Aorta (tissue), 5 donors: ENCODE measurements at places on chromosomes 11 and 22. TPM values are rescaled to one million over a fixed set of nuclear protein-coding genes. Genes with fewer than 3 reads are reported as not detected.

ROM1 gene
- polyA plus RNA-seq: 33.2 TPM

LARGE2 gene
- polyA plus RNA-seq: not detected

P4HA3 gene
- 13.8 TPM for polyA plus RNA-seq

HTR3A gene
- polyA plus RNA-seq: 0.20 TPM

DKK3 gene
- polyA plus RNA-seq: 938 TPM

AP5B1 gene
- polyA plus RNA-seq: 3.3 TPM

BAIAP2L2 gene
- polyA plus RNA-seq: 11.9 TPM

CST6 gene
- 19.0 TPM for polyA plus RNA-seq

ARHGAP42 gene
- polyA plus RNA-seq: 4.1 TPM
